ENCODE measurements at places on chromosomes 2 and 18. TPM values are rescaled to one million over a fixed set of nuclear protein-coding genes. Genes with fewer than 3 reads are reported as not detected.

DNA sequence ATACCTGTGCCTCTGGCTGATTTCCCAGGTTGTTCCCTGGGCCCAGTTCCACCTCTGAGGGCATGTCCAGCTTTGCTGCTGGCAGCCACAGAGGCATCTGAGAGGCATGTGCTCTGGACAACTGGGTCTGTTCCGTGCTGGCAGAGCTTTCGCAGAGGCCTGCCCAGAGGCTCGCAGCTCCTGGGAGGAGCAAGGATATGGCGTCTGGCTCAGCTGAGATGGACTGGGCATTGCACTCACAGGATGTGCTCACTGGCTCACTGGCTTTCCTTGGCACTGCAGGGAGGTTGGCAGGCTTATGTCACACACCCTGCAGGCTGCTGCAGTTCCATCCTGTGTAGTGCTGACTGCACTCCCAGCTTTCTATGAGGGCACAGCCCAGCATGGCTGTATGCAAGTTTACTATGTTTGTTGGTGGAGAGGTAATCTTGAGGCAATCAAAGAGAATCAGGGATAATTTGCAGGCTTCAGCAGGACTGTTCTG lies 172.3 kb downstream of the PRKCE start:
- no peak overlapping the region for H3K4me3 ChIP-seq
- no peak overlapping the region for H3K27ac ChIP-seq
- no peak for DNase-seq
- H3K27me3 ChIP-seq = no peaks in the 10 kb centered on the region
- no peaks in the 10 kb centered on the region for H3K4me1 ChIP-seq

GRCh38 chr2:7209757-7210555 lies 292.7 kb downstream of the RNF144A start:
- H3K27me3 ChIP-seq = no peaks in the 10 kb centered on the region
- no peak overlapping the region for H3K27ac ChIP-seq
- H3K4me3 ChIP-seq = no peak overlapping the region
- no peaks in the 10 kb centered on the region for H3K36me3 ChIP-seq
- H3K4me1 ChIP-seq = no peaks in the 10 kb centered on the region

The THSD7B gene
- not detected for total RNA-seq

The CRYGC gene
- total RNA-seq = not detected

DNA sequence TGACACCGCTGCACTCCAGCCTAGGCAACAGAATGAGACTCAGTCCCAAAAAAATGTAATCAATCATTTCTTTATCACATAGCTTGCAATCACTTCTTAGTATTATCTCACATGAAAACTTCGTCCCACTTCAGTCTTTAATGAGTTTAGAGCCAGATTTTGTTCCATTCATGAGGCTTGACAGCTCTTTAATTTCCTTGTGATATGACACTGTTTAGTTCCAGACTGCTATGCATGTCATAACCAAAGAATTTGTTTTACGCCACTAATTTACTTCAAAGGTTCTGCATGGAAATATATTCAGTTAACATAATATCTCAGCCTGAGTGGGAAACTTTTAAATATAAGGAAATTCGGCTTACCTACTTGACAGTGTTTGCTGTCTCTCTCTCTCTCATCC lies 113.1 kb downstream of the ZNF532 start:
- no peak overlapping the region for H3K27ac ChIP-seq
- no peaks in the 10 kb centered on the region for H3K27me3 ChIP-seq
- H3K36me3 ChIP-seq = no peaks in the 10 kb centered on the region
- H3K4me1 ChIP-seq = no peaks in the 10 kb centered on the region

The MALL gene
- 0.50 TPM for total RNA-seq

GRCh38 chr18:55587418-55588110 lies 428 bp downstream of the TCF4 start:
- H3K27ac ChIP-seq = no peak overlapping the region
- H3K4me3 ChIP-seq = no peak overlapping the region
- H3K27me3 ChIP-seq = peaks cover 9% of the 10 kb centered on the region
- no peaks in the 10 kb centered on the region for H3K36me3 ChIP-seq
- no peak for DNase-seq
- no peaks in the 10 kb centered on the region for H3K4me1 ChIP-seq

DNA sequence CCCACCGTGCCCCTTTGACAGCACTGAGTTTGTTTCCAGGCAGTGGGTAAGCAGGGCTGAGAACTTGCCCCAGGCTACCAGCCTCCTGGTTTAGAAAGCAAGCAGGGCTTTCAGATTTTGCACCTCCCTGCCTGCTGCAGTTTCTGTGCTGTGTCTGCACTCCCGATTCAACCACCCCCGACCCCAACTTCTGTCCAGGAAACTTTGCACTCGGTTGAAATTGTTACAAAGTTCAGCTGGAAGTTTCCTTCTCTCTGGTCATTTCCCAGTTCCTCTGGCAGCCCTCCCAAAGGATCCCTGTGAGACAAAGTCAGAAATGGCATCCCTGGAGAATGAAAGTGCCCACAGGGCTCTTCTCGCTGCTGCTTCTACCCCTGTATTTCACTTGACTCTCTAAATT lies 12.4 kb upstream of the UPP2 start:
- DNase-seq = no peak
- H3K27ac ChIP-seq = no peak overlapping the region
- H3K27me3 ChIP-seq = no peaks in the 10 kb centered on the region
- H3K4me3 ChIP-seq = no peak overlapping the region
- H3K4me1 ChIP-seq = no peaks in the 10 kb centered on the region
- H3K36me3 ChIP-seq = no peaks in the 10 kb centered on the region

- H3K27me3 ChIP-seq = no peaks in the 10 kb centered on the region
- H3K4me3 ChIP-seq = no peak overlapping the region
- no peaks in the 10 kb centered on the region for H3K36me3 ChIP-seq
- no peak for DNase-seq
- no peaks in the 10 kb centered on the region for H3K4me1 ChIP-seq
Measured at GRCh38 chr18:21484851-21485636, 115.5 kb downstream of the ESCO1 start.

The COL4A3 gene
- total RNA-seq = not detected

The FER1L5 gene
- total RNA-seq = not detected

The ACTG2 gene
- not detected for total RNA-seq

DNA sequence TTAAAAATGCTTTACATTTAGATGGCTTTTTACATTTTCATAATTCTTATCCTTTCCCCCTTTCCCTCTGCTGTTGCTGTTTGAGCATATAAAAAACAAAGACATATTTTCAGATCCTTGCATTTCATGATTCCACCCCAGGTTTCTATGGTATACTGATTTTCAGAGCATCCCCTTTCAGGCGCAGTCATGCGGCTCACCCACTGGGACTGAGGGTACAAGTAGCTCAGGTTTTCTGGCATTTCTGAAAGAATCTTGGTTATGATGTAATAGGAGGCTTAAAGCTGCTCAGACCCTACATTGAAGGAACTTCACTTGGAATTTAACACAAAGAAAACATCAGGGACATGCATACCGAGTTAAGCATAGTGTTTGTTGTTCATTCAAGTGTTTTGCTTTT lies 310.8 kb downstream of the ETAA1 start:
- no peaks in the 10 kb centered on the region for H3K27me3 ChIP-seq
- H3K36me3 ChIP-seq = no peaks in the 10 kb centered on the region
- no peak overlapping the region for H3K4me3 ChIP-seq
- no peaks in the 10 kb centered on the region for H3K4me1 ChIP-seq
- no peak overlapping the region for H3K27ac ChIP-seq

GRCh38 chr2:189249901-189250300 lies 70.3 kb upstream of the COL5A2 start:
- H3K36me3 ChIP-seq = no peaks in the 10 kb centered on the region
- no peak overlapping the region for H3K4me3 ChIP-seq
- DNase-seq = no peak
- H3K27ac ChIP-seq = no peak overlapping the region
- no peaks in the 10 kb centered on the region for H3K4me1 ChIP-seq
- no peaks in the 10 kb centered on the region for H3K27me3 ChIP-seq

- H3K36me3 ChIP-seq = no peaks in the 10 kb centered on the region
- H3K4me1 ChIP-seq = no peaks in the 10 kb centered on the region
- H3K27ac ChIP-seq = no peak overlapping the region
- H3K27me3 ChIP-seq = no peaks in the 10 kb centered on the region
Measured at GRCh38 chr18:68564351-68564750, 150.6 kb downstream of the TMX3 start.

- no peak overlapping the region for H3K4me3 ChIP-seq
- no peak overlapping the region for H3K27ac ChIP-seq
- H3K27me3 ChIP-seq = no peaks in the 10 kb centered on the region
- no peak for DNase-seq
Measured at GRCh38 chr2:31067259-31067658, 71.0 kb downstream of the GALNT14 start.

- no peaks in the 10 kb centered on the region for H3K36me3 ChIP-seq
- H3K4me3 ChIP-seq = no peak overlapping the region
- H3K27me3 ChIP-seq = no peaks in the 10 kb centered on the region
- no peaks in the 10 kb centered on the region for H3K4me1 ChIP-seq
Measured at GRCh38 chr2:59385971-59386370, 1144.8 kb upstream of the FANCL start.

- no peak overlapping the region for H3K4me3 ChIP-seq
- H3K27ac ChIP-seq = no peak overlapping the region
- H3K4me1 ChIP-seq = no peaks in the 10 kb centered on the region
- H3K27me3 ChIP-seq = no peaks in the 10 kb centered on the region
Measured at GRCh38 chr2:5967506-5967905, 275.3 kb downstream of the SOX11 start.

GRCh38 chr18:2653467-2653866 lies 2.1 kb upstream of the SMCHD1 start:
- DNase-seq = no peak
- no peak overlapping the region for H3K4me3 ChIP-seq
- H3K27me3 ChIP-seq = no peaks in the 10 kb centered on the region
- no peaks in the 10 kb centered on the region for H3K36me3 ChIP-seq

The DNMT3A gene
- 77.9 TPM for total RNA-seq

DNA sequence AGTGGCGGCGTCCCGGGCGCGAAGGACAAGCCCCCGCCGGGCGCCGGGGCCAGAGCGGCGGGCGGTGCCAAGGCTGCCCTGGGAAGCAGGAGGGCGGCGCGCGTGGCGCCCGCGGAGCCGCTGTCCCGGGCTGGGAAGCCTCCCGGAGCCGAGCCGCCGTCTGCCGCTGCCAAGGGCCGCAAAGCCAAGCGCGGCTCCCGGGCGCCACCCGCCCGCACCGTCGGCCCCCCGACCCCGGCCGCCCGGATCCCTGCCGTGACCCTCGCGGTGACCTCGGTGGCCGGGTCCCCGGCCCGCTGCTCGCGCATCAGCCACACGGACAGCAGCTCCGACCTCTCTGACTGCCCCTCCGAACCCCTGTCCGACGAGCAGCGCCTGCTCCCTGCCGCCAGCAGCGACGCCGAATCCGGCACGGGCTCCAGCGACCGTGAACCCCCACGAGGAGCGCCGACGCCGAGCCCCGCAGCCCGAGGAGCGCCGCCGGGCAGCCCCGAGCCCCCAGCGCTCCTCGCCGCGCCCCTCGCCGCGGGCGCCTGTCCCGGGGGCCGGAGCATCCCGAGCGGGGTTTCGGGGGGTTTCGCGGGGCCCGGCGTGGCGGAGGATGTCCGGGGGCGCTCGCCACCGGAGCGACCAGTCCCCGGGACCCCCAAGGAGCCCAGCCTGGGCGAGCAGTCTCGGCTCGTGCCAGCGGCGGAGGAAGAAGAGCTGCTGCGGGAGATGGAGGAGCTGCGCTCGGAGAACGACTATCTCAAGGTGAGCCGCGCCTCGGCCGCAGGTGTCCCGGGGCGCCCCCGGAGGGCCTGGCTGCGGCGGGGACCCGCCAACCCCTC lies 820 bp downstream of the MTCL1 start:
- H3K36me3 ChIP-seq = no peaks in the 10 kb centered on the region
- DNase-seq = peak; percentile 5
- peaks cover 19% of the 10 kb centered on the region for H3K4me1 ChIP-seq
- peak overlapping the region; percentile 37 for H3K4me3 ChIP-seq
- H3K27me3 ChIP-seq = peaks cover 34% of the 10 kb centered on the region

The FNDC4 gene
- 0.15 TPM for total RNA-seq

DNA sequence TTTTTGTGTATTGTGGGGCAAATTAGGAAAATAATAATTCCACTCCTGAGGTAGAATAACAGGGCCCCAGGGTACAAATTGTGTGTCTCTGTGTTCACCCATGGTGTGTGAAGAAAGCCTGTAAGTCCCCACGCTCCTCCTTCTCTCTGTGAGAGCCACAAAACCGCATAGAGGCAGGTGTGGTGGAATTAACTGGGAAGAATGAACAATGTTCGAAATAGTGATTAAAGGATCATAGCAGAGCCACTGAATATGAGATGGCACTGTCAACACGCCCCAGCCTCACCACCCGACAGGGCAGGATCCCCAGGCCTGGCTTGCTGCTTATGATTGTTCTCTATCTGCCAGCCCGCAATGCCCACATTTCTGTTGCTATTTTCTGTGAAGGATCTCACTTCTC lies 14.1 kb downstream of the IL1RN start:
- no peaks in the 10 kb centered on the region for H3K27me3 ChIP-seq
- H3K4me3 ChIP-seq = no peak overlapping the region
- no peak overlapping the region for H3K27ac ChIP-seq

DNA sequence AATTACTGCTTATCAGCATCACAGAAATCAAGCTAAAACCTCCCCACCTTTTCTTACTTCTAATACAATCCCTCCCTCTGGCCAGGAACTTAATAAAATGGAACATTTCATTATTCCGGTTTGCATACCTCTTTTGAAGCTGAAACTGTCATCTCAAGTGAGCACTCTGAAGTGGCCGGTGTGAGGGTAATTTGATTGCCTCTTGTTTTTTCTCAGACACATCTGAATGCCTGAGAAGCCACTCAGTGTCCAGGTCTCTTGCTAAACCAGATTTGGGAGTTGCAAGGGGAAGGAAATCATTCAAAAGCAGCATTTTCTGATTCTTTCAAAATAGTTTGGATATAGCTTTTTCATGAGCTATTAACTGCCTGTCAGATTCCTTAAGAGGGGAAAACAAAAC lies 190.3 kb downstream of the C1D start:
- no peaks in the 10 kb centered on the region for H3K36me3 ChIP-seq
- H3K27me3 ChIP-seq = no peaks in the 10 kb centered on the region
- H3K4me3 ChIP-seq = no peak overlapping the region
- H3K27ac ChIP-seq = no peak overlapping the region

The TUBA3D gene
- not detected for total RNA-seq

DNA sequence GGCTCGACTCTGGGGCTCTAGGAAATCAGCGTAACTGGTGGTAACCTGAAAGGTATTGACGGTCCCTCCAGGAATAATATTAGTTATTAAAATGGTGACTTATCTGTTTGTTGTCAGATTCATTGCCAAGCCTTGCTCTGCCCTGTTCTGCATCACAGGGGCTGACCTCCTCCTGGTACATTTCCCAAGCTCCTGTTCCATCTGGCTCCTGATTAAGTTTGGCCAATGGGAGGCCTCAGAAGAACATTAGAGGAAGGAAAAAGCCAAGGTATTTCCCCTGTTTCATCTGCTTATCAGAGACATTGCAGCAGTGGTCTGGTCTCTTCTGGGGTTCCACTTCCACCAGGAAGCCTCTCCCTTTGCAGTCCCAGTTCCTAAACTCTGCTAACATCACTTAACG lies 527.0 kb downstream of the TNS1 start:
- no peak overlapping the region for H3K27ac ChIP-seq
- H3K4me1 ChIP-seq = no peaks in the 10 kb centered on the region
- no peak for DNase-seq
- peaks cover 3% of the 10 kb centered on the region for H3K27me3 ChIP-seq
- H3K4me3 ChIP-seq = no peak overlapping the region
- no peaks in the 10 kb centered on the region for H3K36me3 ChIP-seq

The SIGLEC15 gene
- total RNA-seq = not detected

The DSC3 gene
- total RNA-seq = not detected

- DNase-seq = peak; percentile 5
- H3K4me1 ChIP-seq = no peaks in the 10 kb centered on the region
- H3K4me3 ChIP-seq = no peak overlapping the region
- no peaks in the 10 kb centered on the region for H3K36me3 ChIP-seq
- no peak overlapping the region for H3K27ac ChIP-seq
- H3K27me3 ChIP-seq = no peaks in the 10 kb centered on the region
Measured at GRCh38 chr2:203225423-203226039, 13.3 kb upstream of the CYP20A1 start.

Measured in CD8-positive, alpha-beta memory T cell (primary cell).